ENCODE measurements at places on chromosomes 13 and 19. TPM values are rescaled to one million over a fixed set of nuclear protein-coding genes. Genes with fewer than 3 reads are reported as not detected.

Gene IRGQ
- total RNA-seq = 11.8 TPM

Gene DENND1C
- total RNA-seq = not detected

Gene ZNF100
- 1.7 TPM for total RNA-seq

Gene ERICH6B
- total RNA-seq = not detected

Gene OR1I1
- not detected for total RNA-seq

Gene CEBPG
- 19.5 TPM for total RNA-seq

Gene MCEMP1
- not detected for total RNA-seq

Gene ALOX5AP
- total RNA-seq = 0.29 TPM

Gene PRKCG
- total RNA-seq = not detected

Gene PEPD
- total RNA-seq = 66.0 TPM

Gene ELANE
- not detected for total RNA-seq

Gene TARM1
- not detected for total RNA-seq

Gene MYO1F
- 0.17 TPM for total RNA-seq

Gene PSENEN
- total RNA-seq = 18.4 TPM

Gene IFNL3
- total RNA-seq = not detected

Gene KLK8
- not detected for total RNA-seq

Gene RFX1
- total RNA-seq = 4.2 TPM

Gene KLHL1
- not detected for total RNA-seq

Gene NLRP7
- total RNA-seq = under 0.01 TPM

Gene ZNF808
- total RNA-seq = 18.0 TPM

Gene NPAS1
- total RNA-seq = not detected

Gene ZNF763
- 2.2 TPM for total RNA-seq

Gene PDX1
- not detected for total RNA-seq

Gene HRC
- total RNA-seq = not detected

Gene LILRB5
- under 0.01 TPM for total RNA-seq
